ENCODE measurements at places on chromosomes 13 and 19.

GRCh38 chr13:110628477-110628793 lies 13.1 kb downstream of the NAXD start:
- no peak for DNase-seq

DNA sequence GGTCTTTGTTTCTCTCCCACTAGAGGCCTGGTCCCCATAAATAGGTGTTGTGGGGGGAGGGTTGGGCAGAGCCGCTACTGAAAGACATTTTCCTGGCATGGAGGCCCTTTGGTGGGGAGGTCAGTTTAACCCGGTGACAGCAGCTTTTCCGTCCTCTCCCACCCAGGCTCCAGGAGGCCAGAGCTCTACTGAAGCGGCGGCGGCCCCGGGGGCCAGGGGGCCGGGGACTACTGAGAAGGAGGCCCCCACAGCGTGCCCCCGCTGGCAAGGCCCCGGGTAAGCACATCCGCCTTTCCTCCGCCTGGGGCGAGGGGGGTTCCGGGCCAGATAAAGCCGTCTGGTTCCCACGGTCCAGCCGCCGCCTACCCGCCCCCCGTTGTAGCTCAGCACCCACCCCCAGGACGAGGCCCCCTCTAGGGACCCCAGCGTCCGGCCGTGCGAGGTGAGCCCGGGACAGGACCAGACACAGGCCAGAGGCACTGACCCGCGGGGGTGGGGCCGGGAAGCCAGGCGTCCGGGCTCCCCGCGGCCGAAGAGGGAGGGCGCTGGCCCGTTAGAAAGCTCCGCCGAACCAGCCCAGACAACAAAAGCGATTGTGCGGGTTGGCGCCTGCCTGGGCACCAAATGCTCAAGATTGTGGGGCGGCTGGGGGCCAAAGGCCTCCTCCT lies 1.1 kb upstream of the LTBP4 start:
- DNase-seq, result no peak

- DNase-seq, result no peak
These were observed 143.9 kb downstream of the KATNAL1 start for GRCh38 chr13:30163441-30163840.

- DNase-seq, result no peak
These were observed at the start of gene C3 for GRCh38 chr19:6720369-6721137. Gene C3 (minus strand): TSS chr19:6720650. CDS start chr19:6720589, 61 bp downstream.

DNA sequence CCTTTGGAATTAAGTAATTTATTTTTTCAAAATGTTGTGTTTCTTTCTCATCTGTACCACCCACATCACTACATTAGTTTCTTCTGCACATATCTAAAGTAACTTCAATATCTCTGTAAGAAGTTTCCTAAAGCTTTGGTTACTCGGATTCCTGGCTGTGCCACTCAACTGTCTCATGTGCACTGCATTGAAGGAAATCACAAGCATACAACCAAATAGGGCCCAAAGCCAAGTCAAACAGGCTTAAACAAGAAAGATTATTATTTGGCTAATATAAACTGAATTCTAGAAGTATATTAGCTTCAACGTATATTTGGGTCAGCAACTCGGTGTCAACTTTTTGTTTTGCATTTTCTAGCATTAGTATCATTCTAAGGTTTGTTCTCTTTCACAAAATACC lies 1647.6 kb upstream of the SPRY2 start:
- no peak for DNase-seq

DNA sequence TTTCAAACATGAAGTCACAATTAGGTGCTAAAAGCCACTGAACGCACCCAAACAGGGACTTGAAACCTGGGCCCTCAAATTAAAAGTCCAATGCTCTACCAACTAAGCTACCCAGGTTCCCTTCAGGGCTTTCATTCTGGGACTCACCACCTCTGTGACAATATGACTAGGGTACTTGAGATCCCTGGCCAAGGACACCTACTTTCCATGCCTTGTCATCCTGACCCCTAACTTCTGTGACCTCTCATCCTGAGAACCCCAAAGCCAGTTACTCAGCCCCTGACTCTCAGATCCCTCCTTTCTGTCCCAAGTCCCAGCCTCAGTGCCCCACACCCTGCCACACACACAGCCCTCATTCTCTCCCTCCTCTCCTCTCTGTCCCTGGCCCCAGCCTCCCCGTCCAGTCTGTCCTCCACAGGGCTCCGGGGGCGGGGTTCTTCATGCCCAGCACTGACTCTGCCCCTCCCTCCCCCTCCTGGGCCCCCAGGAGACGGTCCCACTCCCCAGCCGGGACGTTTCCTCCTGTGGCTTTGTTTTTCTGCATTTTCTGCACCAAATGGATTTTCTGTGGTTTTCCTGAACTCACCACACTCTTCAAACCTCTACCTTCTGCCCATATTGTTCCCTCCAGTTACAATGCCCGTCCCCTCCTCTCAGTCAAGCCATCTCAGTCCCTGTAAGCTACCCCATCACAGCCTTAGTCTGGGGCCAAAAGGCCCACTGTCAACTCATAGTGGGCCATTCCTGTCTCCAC lies 7.0 kb downstream of the RCN3 start:
- no peak for DNase-seq

- DNase-seq, result no peak
These were observed 20.3 kb upstream of the CEACAM1 start for GRCh38 chr19:42548552-42548951.

- no peak for DNase-seq
These were observed 25.7 kb upstream of the CCNE1 start for GRCh38 chr19:29785955-29786589.

DNA sequence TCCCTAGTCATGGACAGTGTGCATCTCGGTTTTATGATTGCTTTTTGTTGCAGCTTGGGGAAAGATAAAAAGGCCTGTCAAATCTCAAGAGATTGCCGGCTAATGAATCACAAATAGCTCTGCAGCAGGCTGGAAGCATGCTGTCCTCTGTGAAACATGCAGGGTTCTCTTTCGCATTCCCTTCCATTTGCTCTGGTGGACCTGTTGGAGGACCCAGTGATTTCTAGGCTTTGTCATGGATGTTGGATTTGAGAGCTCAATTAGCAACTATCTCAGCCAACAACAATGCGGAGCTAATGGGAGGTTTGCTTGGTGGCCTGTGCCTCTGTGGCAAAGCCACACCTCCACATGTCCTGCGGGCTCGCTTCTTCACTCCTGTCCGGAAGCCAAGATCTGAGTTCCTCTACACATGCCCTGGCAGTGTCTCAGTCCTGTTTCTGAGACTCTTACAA lies 418.1 kb upstream of the ARGLU1 start:
- no peak for DNase-seq

- DNase-seq, result no peak
These were observed 42.7 kb downstream of the CAPN12 start for GRCh38 chr19:38701455-38702063.

GRCh38 chr13:112629161-112629560 lies 41.2 kb upstream of the TUBGCP3 start:
- DNase-seq, result no peak

GRCh38 chr19:4861147-4861546 lies 6.3 kb downstream of the PLIN3 start:
- DNase-seq, result no peak
